ENCODE measurements at places on chromosomes 16 and 17.
A peak's percentile ranks its signal among the peaks of the same experiment; 100 is the strongest.

- no peak for DNase-seq
These were observed 24.6 kb downstream of the CNGB1 start for GRCh38 chr16:57946181-57946801.

DNA sequence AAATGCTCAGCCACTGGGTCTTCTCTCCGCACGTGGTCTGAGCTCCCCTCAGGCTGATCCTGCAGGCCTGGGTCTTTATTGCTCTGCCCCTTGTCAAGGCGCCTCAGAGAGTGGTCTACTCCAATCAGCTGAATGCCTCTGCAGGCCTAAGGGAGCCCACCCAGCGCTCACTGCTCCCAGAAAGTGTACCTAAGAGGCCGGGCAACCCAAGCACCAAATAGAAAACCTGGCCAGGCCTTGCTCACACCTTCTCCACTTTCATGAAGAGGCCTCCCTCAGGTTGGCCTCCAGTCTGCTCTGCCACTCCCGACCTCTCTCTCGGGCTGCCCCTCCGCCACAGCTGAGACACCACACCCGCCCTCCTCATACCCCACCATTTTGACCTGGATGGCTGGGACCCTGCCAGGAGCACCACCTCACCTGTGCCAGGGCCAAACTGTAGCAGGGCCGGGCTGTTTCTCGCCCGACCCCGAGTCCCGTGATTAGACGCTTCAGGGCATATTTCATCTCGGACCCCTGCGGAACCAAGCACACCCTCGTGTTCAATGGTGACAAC, 665 bp downstream of the MYBBP1A start:
- no peak for DNase-seq

DNA sequence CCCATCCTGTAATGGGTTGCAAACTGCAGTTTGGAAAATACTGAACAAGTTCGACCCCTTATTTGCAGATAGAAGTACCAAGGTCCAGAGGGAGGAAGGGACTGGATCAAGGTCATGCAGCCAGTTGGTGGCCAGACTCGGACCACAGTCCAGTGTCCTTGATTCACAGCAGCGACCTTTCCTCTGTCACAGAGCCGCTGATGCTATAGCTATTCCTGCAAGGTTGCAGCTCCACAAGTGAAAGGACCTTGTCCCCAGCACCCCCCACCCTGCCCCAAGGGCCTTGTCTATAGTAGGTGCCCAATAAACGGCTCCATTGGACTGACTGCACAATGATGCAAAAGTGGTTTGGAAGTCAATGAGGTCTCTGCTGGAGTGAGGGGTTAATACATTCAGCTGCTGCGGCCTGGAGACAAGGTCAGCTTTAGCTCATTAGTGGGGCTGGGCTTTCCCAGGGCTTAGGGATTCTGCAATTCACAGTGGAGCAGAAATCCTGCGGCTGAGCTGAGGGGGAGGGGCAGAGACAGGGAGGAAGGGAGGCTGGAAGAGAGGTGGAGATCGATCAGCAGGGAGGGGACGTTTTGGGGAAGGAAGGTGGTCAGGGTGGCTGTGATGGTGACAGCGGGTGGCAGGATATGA, 13.4 kb upstream of the CRHR1 start:
- DNase-seq, result no peak

GRCh38 chr17:79533116-79533515, 77.7 kb downstream of the RBFOX3 start:
- no peak for DNase-seq

- DNase-seq, result no peak
These were observed 121.6 kb downstream of the PMP22 start for GRCh38 chr17:15143524-15143923.

GRCh38 chr17:69978056-69978646, 96.9 kb upstream of the KCNJ16 start:
- DNase-seq, result no peak

- no peak for DNase-seq
These were observed 13.2 kb downstream of the CIAPIN1 start for GRCh38 chr16:57434003-57434402.

DNA sequence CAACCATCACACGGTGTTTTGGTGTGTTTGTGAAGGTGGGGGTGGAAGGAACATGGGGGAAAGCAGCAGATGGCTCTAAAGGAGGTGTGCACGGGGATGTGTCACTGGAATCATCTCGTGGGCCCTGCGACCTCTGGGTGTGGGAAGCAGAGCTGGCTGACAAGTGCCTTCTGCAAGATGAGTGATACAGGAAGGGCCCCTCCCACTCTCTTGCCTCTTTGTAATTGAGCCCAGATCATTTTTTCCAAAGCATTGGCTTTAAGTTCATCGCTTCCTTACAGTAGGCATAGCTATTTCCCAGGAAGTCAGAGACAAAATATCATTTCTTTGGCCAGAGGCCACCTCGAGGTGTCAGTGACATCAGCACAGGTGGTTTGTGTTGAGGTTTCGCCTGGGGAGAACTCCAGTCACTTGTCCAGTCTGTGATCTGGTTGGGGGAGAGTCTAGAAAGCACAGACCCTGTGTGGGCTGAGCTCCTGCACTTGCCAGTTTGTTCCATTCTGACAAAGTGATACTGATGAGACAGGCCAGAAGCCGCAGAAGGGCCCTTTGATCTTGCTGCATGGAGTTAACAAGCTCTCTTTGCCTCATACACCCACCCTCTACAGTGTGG, 20.6 kb upstream of the SNTB2 start:
- peak; percentile 72 for DNase-seq

DNA sequence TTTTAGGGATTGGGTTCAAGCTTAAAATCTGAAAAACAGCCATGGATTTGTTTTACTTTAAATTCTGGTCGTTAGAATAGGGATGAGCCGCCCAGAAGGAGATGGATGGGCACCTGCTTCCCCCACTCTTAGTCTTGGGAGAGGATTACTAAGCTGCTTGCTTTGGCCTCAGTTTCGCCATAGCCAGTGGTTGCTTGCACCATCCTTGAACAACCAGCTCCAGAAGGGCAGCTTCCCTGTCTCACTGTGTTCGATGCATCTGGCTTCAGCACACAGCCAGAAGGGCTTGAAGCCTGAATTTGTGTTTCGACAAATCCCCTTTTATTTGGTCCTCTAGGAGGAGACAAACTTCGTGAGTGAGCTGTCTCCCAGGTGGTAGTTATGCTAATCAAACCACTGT, 7.1 kb downstream of the CYB5D2 start:
- no peak for DNase-seq

GRCh38 chr16:11118479-11118878, 137.5 kb downstream of the SOCS1 start:
- DNase-seq, result no peak

- DNase-seq, result no peak
These were observed 155.7 kb upstream of the TNRC6C start for GRCh38 chr17:77802811-77803220.

GRCh38 chr17:62085511-62086408, 20.7 kb upstream of the MED13 start:
- peak; percentile 50 for DNase-seq

DNA sequence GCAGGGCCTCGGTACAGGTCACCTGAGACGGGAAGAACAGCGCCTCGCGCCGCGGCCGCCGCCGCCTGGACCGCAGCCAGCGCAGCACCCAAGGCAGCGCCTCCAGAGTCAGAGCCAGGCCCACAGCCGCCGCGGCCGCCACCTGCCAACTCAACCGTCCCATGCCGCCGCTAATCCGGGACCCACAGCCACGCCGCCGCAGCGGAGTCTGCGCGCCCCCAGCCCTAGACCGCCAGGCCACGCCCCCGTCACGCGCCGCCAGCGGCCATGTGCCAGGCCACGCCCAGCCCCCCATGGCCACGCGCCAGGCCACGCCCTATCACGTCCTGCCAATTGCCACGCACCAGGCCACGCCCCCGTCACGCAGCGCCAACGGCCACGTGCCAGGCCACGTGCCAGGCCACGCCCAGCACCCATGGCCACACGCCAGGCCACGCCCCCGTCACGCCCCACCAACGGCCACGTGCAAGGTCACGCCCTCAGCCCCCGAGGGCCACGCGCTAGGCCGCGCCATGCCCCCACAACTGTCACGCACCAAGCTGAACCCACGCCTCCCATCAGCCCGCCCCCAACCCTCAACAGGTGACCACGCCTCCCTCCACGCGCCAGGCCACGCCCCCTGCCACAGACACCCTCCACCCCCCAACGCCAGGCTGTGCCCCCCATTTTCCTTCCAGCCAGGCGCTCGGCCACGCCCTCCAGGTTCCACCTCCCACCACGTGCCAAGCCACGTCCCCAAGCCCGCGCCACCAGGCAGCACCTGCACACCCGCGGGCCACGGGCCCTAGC, at the start of gene PLD6:
TSS of gene PLD6 (minus strand) at position 210 of the 789 bp plus-strand sequence. CDS start at position 163, 47 bp downstream.
- DNase-seq, result peak; percentile 94

GRCh38 chr17:77444628-77444983, 303.8 kb downstream of the SEC14L1 start:
- no peak for DNase-seq

DNA sequence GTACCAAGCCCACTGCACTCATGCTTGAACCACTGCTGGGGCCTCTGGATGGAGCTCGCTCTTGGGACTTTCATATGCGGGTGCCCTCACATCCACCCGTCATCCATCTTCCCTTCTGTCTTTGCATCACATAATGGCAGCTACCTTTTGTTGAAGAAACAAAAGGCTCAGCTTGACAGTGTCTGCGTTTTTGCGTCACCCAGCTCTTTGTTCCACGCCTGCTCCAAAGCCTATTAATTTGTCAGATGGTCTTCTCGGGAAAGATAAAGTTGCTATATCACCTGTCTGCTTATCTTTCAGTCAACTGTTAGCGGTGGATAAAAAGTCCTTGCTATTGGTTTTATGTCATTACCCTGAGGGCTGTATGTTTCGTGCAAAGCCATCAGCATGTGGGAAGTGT, 18.1 kb upstream of the BCO1 start:
- DNase-seq, result no peak

- DNase-seq, result no peak
These were observed 1.2 kb downstream of the IRF8 start for GRCh38 chr16:85900027-85900792.

DNA sequence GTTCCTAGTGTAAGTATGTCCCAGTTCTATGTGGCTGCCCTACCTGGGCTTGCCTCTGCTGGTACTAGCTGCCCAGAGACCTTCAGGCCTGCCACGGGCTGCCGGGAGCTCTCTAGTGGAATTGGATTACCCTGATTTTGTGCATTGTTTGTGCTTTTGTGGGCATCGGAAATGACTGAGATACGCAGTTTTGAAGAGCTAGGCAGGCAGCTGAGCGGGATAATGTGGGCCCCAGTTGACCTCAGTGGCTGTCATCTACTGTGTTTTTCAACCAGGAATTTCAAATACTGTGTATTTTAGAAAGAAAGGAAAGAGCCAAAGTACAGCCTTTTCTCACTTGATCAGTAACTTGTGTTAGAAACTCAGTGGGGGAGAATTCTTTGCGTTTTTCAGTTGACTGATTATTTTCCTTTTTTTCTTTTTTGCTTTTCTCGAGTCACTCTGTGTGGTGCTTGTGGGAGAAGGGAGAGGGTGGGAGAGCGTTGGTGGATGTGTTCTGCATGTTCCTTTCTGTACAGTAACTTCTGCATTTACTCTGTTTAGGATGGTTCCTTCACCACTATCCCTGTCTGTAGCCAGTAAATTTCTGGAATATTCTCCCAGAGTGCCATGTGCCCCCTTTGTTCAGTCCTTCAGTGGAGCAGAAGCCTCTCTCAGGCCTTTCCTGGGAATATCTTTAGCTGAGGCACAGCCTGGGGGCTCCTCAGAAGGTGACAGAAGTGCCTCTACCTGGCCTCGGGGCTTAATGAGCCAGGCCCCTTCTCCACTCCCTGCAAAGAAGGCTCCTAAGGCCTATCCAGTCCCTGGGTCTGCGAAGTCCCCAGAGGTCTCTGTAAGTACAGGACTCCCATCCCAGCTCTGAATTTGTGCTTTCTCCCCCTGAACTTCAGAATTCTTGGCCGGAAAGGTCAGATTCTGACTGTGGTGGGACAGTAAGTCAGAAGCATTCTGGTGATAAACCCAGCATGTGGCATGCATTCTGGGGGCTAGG, 15.0 kb upstream of the SLC12A3 start:
- DNase-seq, result no peak

DNA sequence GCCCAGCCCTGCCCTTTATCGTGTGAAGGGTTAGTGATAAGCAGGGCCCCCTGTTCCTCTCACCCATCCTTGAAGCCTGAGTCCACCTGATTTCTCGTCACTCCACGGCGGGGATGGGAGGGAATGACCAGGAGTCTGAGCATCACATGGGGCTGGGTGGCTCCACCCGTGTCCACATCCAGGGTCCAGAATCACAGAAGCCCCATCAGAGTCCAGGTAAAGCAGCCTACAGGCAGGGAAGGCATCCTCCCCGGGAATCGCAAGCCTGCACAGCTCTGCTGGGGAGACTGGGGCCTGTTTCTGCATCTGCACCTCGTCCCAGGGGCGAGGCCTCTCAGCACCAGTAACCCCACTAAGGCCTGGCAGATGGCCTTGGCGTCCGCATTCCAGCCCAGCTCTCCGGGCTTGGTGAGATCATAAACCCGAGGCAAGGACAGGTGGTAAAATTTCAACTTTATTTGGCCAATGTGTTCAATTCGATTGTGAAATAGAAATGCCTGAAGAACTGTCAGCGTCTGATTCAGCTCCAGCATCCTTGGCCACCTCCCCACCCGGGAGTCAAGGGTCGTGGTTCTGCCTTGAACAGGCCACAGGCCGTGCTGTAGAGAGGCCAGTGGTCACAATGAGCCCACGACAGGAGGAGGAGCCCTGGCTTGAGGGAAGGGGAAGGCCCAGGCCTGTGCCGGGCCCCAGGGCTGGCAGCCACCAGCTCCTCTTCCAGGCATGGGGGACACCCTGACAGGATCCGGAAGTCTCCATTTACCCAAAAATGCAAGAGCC, 8.1 kb upstream of the PPP1R27 start:
- no peak for DNase-seq

DNA sequence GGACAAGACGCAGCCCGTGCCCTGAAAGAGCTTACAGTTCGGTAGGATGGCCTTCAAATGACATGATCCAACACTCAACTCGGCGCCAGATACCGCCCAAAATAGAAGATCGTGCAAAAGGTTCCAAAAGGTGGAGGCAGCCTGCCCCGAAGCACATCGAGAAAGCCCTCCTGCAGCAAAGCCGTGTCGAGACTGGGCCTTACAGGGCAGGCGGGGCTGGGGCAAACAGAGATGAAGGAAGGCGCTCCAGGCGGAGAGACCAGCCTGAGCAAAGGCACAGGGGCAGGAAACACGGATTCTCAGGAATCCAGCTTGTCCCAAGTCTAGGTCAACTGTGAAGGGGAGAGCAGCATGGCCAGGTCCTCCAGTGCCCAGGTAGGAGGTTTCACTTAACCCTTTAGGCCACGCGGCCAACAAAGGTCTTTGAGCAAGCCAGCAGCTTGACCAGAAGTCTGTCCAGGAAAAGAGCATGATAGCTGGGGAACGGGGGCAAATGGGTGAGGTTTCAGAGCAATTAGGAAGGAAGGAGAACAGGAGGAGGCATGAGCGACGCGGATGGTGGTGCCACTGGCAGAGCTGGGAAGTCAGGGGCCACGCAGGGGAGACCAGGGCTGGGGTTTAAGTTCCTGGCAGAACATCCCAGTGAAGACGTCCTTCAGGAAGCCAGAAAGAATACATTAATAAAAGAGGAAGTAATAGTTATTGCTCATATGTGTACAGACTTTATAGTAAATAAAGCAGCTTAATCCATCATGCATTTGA, 21.2 kb upstream of the EIF1 start:
- DNase-seq, result no peak

Data from activated CD8-positive, alpha-beta memory T cell treated with anti-CD3 and anti-CD28 coated beads, Interleukin-2, amount 10 ng/mL, durations not matched to agents 7 days and 5 days (primary cell).